Hematopoietic multipotent progenitor cell treated with erythropoietin and hydrocortisone succinate and interleukin-3 and kit ligand, for 4 days (in vitro differentiated cells): ENCODE measurements at places on chromosomes 13 and 19.

DNA sequence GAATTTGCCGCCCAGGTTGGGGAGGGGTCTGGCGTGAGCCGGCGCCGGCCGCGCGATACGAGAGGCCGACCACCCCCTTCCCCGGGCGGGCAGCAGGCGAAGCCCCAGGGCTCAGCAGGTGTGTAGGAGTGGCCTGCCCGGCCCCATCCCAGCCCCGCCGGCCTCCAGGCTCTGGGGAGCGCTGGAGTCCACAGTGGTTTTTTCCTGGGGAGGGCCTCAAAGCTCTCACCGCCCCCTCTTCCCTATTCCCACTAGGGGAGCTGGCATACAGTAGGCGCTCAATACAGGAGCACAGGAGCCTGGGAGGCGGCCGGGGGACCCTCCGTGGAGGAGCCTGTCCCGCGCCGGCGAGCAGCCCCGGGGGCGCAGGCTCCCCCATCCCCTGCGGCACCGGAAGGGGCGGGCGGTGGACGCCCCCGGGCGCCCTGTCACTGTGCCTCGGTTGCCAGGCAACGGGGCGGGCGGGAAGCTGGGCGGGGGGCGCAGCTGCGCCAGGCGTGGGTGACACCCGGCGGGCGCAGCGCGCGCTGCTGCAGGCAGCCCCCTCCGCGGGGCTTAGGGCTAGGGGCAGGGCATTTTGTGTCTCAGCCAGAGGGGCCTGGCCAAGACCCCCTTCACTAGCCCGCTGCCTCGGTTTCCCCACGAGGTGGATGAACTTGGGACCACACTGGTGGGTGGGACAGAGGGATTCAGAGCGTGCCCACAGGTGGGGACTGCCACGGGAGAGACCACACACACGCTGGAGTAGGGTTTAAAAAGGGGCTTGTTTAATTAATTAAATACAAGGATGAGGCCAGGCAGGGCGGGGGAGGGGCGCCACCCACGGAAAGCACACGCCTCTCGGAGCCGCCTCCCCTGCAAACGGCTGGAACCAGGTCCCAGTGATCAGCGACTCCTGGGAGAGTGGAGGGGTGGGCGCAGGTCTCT lies 3.6 kb upstream of the REXO1 start:
- peak; percentile 81 for DNase-seq

DNA sequence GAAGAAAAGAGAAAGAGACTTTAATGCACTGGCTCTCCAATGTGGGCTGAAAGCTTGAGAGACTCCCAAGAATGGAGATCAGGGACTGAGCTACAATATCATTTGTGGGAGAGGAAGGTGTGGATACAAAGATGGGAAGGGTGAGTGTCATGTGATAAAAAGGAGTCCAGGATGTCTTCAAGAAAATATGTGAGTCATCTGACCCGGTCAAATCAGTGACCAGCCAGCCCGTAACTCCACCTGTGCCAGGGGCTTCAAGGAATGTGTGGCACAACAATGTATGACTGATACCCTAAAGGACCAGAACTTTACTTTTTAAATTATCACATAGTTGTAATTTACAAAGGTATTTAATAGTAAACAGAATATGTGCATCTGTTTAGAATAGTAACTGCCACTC lies 97.2 kb downstream of the DOCK9 start:
- no peak for DNase-seq

DNA sequence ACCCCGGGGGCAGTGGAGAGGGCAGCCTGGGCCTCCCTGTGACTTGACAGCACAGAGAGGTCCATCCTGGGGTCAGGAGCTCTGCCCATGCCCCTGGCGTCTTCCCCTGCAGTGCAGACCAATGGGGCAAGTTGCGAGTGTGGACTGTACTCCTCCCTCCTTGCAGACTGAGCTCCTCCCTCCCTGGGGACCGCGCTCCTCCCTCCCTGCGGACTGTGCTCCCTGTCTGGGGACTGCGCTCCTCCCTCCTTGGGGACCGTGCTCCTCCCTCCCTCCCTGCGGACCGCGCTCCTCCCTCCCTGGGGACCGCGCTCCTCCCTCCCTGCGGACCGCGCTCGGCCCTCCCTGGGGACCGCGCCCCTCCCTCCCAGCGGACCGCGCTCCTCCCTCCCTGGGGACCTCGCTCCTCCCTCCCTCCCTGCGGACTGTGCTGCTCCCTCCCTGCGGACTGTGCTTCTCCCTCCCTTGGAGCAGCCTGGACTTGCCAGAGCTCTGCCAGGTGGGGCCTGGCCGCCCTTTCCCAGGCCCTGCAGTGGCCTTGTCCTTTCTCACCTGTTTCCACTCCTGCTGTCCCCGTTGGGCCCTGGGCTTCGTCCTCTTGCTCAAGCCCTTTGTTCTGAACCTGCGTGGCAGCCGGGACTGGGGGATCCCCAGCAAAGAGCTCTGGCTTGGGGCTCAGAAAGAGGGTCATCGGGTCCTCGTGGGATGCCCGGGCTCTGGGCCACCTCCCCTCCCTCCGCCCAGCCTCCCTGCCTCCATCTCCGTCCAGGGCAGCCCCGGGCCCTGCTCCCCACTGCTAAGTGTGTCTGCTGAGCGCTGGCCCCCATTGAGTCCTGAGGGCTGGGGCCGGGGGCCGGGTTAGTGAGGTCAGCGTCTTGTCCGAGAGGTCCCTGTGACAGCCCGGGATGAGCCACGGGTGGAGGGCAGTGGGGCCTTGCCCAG lies 6.8 kb downstream of the GAMT start:
- no peak for DNase-seq

DNA sequence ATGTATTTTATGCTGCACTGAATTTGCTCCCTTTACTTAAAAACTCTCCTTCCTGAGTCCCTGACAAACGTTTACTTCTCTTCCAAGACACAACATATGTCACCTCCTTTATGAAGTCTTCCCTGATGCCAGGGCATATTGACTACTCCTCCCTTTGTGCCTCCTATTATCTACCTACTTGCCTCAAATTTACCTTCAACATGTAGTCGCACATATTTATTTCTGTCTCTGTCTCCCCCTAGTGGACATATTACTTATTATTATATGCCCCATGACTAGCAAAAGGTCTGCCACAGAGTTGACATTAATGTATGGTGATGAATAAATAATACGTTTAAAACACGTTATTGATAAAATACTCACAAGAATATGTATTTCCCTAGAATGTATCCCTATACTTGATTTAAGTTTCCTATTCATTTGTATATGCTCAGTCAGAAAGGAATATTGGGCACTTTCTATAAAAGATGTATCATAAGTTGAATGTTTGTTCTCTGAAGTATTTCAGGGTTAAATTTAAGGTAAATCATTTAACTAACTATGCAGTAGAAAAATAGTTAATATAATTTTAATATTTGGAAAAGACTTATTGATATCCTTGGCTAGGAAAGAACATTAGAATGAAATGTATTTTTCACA lies 250.3 kb upstream of the ATXN8OS start:
- DNase-seq = peak; percentile 81

DNA sequence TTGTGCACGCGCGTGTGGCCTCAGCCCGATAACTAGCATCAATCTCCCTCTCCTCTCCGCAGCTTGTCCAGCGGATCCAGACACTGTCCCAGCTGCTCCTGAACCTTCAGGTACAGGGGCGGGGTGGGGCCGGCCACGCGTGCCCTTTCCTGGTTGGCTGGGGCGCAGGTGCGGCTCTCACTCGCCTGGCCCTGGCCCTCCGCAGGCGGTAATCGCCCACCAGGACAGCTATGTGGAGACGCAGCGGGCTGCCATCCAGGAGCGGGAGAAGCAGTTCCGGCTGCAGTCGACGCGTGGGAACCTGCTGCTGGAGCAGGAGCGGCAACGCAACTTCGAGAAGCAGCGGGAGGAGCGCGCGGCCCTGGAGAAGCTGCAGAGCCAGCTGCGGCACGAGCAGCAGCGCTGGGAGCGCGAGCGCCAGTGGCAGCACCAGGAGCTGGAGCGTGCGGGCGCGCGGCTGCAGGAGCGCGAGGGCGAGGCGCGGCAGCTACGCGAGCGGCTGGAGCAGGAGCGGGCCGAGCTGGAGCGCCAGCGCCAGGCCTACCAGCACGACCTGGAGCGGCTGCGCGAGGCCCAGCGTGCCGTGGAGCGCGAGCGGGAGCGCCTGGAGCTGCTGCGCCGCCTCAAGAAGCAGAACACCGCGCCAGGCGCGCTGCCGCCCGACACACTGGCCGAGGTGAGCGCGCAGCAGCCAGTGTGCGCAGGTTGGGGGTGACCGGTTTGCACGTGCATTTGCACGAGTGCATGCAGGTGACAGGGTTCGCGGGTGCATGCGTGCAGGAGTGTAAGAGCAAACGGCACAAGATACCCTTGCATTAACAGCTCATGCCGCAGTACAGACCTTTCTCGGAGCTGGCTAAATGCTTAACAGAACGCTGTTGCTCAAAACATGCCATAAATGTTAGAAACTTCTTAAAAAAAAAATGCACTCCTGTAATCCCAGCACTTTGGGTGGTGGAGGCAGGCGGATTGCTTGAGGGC lies 21.5 kb downstream of the PEX11G start:
- no peak for DNase-seq

- no peak for DNase-seq
Observed at GRCh38 chr13:26919311-26919710, 158.7 kb upstream of the GPR12 start.

DNA sequence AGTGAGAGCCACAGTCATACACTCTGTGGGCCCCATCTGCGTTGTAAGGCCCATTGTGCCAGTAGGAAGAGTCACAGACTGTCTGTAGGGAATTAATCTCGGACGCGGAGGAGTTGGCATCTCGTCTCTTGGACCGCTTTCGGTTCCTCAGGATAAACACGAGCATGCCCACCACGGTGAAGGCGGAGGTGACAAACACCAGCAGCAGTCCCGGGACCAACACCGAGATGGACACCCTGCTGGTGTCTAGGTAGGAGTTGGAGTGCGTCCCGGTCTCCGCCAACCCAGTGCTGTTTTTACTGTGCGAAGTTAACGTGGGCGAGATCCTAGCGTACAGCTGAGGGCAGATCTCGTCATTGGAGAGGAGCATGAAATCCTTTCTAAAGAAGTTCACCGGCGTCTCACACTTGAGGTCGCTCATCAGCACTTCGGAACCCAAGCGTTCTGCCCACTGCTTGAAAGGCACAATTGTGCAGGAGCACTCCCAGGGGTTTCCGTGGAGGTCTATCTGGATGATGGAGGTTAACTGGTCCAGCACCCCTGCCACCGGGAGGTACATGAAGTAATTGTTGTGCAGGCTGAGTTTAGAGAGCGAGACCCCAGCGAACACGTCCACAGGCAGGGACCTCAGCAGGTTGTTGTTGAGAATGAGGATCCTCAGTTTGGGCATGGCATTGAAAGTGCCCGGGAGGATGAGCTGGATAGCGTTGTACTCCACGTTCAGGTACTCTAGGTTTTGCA lies 2.7 kb downstream of the SLITRK1 start:
- DNase-seq = no peak

GRCh38 chr13:40984668-40985366 lies 34.3 kb downstream of the ELF1 start:
- no peak for DNase-seq

GRCh38 chr13:50369646-50370045 lies 354.4 kb downstream of the KCNRG start:
- DNase-seq = no peak
